ENCODE measurements at places on chromosomes 3 and 15. TPM values are rescaled to one million over a fixed set of nuclear protein-coding genes. Genes with fewer than 3 reads are reported as not detected.
A peak's percentile ranks its signal among the peaks of the same experiment; 100 is the strongest.

DNA sequence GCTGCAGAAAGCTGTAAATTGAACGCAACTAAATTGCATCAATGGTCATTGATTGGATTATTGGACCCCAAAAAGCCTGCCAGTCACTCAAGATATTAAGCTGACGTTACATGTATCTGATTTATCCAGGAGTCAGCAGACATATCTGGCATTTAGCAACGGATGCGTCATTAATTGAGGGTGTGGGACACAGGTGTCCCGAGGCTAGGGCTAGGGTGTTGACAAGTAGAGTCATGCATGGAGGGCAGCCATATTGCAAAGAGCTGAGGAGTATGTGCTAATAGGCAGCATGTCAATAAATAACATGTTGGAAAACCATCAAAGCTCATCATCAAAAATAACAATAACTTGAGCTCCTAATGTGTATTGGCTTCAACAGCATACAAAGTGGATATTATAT lies 234.5 kb upstream of the GOLGA6L4 start:
- DNase-seq, result no peak

DNA sequence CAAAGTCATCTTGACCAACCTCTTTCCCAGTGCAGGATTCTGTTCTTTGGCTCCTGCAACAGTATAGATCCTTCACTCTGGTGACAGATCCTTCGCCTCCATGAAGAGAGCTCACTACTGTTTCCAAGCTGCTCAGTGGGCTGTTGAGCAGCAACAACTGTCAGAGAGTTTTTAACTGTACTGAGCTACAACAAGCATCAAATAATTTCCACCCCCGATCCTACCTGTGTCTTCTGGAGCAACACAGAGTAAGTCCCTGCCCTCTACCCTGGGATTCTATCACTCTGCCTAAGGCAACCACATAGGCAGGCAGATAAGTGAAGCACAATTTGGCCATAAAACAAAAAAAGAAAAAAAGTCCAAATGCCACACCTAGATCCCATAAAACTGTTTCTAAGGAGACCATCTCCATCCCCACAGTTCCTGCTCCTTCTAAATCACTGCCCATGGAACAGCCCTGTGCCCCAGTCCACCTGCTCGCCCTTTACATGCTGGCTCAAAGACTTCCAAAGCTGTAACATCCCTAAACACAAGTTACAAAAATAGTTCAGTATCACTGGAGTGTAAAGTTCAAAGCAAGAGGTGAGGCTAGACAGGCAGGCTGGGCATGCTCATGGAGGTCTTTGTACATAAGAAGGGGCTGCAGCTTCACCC lies 37.8 kb upstream of the ANPEP start:
- no peak for DNase-seq

DNA sequence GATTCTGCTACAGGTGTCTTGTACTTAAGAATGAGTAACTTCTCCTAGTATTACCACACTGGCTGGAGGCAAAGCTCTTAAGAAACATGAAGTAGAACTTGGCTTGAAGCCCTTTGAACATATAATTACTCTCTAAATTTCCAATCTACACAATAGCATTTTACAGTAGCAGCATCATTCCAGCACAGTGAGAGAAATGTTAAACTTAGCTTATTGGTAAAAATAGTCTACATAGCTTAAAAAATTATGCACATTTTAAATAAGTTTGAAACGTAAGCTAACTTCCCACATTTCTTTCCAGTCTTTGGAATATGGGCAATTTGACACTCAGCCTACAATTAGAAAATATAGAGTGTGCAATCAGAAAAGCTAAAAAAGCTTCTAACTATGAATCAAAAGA lies 32.8 kb upstream of the TOP2B start:
- no peak for DNase-seq

ZNF660 gene
- total RNA-seq, result 0.20 TPM

DNA sequence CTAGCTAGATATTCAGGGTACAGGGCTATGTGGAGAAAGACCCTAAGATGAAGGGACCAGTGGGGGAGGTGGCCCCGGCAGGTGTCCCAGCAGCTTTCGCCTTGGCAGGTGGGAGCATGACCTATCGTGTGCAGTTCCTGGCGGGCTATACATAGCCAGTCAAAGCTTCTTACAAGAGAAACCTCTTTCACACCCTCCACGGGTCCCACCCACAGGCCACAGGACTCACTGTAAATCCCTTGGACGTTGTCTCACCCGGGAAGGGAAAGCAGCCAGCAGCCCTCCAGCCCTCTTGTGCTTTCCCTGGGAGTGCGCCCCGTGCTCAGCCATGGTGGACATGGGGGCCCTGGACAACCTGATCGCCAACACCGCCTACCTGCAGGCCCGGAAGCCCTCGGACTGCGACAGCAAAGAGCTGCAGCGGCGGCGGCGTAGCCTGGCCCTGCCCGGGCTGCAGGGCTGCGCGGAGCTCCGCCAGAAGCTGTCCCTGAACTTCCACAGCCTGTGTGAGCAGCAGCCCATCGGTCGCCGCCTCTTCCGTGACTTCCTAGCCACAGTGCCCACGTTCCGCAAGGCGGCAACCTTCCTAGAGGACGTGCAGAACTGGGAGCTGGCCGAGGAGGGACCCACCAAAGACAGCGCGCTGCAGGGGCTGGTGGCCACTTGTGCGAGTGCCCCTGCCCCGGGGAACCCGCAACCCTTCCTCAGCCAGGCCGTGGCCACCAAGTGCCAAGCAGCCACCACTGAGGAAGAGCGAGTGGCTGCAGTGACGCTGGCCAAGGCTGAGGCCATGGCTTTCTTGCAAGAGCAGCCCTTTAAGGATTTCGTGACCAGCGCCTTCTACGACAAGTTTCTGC lies 15.0 kb downstream of the GRK7 start:
- peak; percentile 72 for DNase-seq

SUMF1 gene
- total RNA-seq, result 60.7 TPM

DNA sequence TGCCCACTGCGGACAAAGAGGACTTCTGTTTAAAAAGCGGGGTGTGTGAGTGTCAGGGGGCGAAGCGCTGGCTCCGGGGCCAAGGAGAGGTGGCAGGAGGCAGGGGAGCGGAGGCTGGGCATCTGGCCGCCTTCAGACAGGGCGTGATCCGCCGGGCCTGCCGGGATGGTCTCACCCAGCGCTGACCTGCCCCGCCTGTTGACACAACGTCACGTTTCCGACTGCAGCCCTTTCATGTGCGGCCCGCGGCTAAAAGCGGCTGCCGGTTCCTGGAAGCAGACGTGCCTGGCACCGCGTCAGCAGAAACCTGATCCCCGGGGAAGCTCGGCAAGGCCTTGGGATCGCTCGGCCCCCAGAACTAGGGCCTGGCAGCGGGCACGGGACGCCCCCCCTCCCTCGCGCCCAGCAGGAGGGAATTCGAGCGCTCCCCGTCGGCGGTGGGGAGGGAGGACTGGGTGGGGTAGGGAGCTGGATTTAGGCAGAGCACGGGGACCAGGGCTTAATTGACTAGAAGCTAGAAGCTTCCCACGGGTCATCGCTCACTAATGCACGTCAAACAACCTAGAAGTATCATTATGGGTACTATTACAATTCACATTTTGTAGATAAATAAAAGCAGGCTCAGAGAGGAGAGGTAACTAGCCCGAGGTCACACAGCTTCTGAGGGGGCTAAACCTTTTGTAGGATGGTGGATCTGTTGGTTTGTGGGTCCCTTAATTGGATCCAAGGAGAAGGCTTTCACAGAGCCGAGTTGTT lies 7.7 kb downstream of the BHLHE40 start:
- peak; percentile 99 for DNase-seq

DNA sequence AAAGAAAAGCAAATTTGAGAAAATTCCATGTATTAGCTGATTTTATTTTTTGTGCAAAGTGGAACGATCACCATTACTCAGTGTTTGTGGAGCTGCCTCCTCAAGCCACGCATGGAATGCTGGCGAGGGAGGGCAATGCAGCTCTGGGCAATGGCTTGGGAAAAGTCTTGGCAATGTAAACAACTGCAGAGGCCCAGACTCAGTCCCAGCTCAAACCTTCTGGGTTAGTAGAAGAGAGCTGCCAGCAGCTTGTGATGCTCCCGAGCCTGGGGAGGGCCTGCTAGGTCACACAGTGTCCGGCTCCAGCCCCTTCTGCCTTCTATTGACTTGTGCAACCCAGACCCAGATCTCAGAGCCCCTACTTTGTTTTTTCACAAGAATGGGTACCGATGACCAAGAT lies 4.3 kb downstream of the EPHB1 start:
- no peak for DNase-seq

ATP13A4 gene
- 39.6 TPM for total RNA-seq

ATG3 gene
- 46.5 TPM for total RNA-seq

CMTM6 gene
- 284 TPM for total RNA-seq

DNA sequence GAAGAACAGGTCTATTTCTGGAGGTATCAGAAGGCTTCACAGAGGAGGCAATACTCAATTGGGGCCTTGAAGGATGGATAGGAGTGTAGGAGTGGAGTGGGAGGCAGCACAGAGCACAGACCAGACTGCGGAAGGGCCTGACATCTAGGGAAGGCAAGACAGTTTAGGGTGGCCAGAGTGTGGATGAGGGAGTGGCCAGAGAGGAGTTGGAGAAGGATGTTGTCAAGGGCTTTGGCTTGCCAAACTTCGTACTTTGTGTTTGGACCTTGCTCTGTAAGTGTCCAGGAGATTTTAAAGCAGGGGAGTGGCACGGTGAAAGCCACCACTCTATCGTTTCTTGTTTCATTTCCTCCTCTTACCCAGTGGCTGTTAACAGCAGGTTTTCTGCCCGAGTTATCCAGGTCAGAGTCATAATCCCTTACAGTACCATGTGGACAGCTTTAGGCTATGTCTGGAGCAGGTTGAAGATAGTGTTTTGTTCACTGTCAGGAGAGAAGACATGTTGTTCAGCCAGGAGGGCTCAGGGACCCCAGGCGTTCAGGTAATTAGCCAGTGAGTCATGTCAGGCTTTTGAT lies 12.3 kb downstream of the SMAD3 start:
- DNase-seq, result no peak

ANKRD63 gene
- total RNA-seq, result not detected

GRCh38 chr3:183411216-183411922 lies 17.1 kb downstream of the MCF2L2 start:
- DNase-seq, result no peak

All from lower leg skin (tissue), 4 donors.